ENCODE measurements at places on chromosomes 4 and X.

- DNase-seq, result no peak
Measured at GRCh38 chr4:27058819-27059406, 198.3 kb downstream of the STIM2 start.

GRCh38 chr4:2324891-2325290 lies 63.0 kb upstream of the MXD4 start:
- DNase-seq, result no peak

GRCh38 chr4:85928775-85929591 lies 430.9 kb downstream of the MAPK10 start:
- DNase-seq, result peak; percentile 22

DNA sequence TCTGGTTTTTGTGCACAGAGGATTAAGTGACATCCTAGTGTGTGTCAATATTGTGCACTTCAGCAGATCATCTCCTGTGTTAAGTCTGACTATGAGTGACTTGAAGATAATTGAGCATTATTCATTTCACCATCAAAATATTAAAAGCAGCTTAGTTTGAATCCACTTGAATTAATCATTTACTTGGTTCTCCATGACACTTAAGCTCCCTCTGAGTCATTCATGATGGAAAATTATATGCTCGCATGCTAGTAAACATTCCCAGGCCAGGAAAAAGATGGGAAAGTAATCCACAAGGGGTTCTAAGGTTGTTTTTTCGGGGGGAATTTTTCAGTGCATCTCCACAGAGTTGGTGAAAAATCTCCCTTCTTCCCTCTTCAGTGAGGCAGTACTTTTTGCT lies 97.2 kb upstream of the EOLA2 start:
- no peak for DNase-seq

DNA sequence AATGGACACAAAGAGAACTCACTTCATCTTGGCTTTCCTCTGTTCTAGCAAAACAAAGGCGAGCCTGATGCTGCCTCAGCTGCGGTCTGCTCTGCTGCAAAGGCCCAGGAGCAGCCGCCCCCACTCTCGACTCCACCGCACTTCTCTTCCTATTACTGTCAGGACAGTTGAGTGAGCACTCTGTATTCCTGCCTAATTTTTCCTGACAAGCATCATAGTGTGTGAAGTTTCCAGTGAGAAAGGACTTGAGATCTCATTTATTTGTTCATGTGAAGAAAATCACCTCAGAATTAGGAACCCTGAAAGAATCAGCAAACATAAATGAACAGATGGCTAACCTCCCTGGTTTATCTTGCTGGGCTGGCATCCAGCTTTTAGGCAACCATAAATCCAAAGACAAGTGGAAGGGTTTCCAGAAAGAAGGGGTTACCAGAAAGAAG lies 15.6 kb downstream of the SCARB2 start:
- DNase-seq, result peak; percentile 40

DNA sequence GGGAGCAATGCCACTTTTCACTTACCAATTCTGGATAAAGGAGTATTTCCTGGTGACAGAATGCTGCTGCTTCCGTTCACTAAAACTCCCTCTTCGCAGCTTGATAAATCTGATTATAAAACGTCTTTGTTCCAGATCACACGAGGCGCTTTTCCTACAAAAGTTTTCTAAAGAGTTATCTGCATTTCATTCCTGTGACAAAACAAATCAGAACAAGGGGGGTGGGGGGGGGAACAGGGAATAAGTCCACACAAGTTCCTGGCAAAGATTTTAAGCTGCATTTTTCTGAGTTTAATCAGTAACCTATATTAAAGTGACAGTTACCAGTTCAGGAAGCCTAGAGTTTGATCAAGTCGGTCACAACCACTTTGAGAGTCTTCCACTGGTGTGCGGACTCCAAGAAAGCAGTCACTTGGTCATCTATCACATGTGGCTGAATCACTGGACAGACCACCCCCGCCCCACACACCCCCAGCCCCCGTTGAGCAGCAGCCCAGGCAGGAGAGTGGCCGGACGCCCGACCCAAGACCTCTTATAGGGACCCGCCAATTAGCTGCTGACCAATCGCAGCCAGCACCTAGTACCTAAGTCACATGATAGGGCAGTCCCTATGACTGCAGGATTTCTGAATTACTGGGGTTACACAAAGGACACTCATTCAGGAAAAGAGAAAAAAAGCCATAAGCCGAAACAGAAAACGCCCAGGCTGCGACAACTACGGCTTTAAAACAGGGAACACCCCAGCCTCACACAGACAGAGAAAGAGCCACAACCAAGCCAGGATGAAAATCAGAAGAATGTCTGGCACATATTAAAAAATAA lies 569.3 kb upstream of the DIPK2B start:
- DNase-seq, result no peak

GRCh38 chr4:186624951-186625350 lies 69.6 kb upstream of the MTNR1A start:
- DNase-seq, result no peak

- DNase-seq, result no peak
Measured at GRCh38 chr4:27616166-27616565, 755.5 kb downstream of the STIM2 start.

DNA sequence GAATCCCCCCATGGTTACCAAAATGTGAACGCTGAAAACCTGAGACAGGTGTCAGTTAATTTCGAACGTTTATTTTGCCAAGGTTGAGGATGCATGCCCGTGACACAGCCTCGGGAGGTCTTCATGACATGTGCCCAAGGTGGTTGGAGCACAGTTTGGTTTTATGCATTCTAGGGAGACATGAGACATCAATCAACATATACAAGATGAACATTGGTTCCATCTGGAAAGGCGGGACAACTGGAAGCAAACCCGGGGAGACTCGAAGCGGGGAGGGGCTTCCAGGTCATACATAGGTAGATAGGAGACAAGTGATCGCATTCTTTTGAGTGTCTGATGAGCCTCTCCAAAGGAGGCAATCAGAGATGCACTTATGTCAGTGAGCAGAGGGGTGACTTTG lies 11.0 kb upstream of the SH3BP2 start:
- DNase-seq, result no peak

DNA sequence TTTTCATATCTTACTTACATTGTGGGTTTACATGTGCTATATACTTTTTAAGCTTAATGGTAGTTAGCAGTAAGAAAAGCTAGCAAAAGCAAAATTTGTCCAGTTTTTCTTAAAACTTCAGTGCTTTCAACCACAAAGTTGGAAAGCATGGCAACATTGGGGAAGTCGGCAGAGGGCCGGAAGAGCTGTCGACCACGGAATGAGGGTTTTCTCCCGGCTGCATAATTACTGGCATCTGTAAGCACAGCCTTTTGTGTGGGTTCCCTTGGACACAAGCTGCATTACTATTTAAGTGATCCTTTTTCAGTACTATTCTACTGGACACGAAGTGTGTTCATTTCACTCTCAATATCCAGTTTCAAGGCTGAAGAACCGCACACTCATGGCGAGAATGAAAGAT lies 560.4 kb downstream of the ANKRD50 start:
- no peak for DNase-seq

DNA sequence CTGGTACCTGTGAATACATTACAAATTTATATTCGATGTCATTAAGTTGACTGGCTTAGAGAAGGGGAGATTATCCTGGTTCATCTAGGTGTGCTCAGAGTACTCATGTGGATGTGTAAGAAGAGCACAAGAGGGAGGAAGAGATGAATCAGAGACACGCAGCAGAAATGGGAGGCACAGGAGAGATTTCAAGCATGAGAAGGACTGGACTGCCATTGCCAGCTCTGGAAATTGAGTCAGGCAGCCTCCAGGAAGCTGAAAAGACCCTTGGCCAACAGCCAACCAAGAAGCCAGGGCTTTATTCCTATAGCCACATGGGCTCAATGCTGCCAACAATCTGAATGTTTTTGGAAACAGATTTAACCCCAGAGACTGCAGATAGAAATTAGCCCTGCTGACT lies 1390.0 kb downstream of the STIM2 start:
- no peak for DNase-seq

DNA sequence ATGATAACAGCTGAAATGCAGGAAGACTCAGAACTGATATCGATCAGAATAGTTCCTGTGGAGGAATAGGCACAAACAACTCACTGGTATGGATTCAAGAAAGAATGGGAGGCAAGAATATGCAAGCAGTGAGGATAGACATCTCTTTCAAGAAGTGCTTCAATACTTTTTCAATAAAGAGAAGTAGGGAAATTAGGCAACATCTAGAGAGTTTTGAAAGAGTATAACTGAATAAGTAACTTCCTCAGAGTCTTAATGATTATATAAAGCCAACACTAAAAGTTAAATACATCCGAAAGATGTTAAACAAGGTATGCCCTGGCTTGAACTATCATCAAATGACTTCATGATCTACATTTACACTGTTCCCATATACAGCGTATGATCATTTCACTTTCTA lies 1443.0 kb downstream of the PCDH7 start:
- no peak for DNase-seq

GRCh38 chrX:8967461-8967860 lies 66.5 kb downstream of the FAM9B start:
- no peak for DNase-seq

GRCh38 chr4:119172223-119172622 lies 36.6 kb downstream of the MYOZ2 start:
- DNase-seq, result no peak

GRCh38 chr4:180909279-180909678 lies 1333.9 kb upstream of the TENM3 start:
- DNase-seq, result no peak
